ENCODE measurements at places on chromosomes 4 and X.

DNA sequence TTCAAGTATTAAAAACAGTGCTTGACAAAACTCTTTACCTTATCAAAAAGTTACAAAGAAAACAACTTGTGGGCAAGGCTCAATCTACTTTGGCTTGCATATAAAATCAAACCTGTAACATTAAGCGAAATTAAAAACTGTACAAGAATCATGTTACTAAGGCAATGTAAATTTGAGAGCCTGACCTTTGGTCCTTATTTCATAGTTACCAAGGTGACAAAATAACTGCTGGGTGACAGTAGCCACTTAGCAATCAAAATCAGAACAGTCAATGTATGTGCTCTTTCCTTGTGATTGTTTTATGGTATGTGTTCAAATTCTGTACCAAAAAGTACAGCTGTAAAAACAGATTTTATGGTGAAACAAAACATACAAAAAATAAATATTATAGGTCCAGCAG is 204.0 kb downstream of the RASL11B start:
- no peak for DNase-seq

GRCh38 chr4:145828802-145829485 is 109.7 kb downstream of the ZNF827 start:
- no peak for DNase-seq

DNA sequence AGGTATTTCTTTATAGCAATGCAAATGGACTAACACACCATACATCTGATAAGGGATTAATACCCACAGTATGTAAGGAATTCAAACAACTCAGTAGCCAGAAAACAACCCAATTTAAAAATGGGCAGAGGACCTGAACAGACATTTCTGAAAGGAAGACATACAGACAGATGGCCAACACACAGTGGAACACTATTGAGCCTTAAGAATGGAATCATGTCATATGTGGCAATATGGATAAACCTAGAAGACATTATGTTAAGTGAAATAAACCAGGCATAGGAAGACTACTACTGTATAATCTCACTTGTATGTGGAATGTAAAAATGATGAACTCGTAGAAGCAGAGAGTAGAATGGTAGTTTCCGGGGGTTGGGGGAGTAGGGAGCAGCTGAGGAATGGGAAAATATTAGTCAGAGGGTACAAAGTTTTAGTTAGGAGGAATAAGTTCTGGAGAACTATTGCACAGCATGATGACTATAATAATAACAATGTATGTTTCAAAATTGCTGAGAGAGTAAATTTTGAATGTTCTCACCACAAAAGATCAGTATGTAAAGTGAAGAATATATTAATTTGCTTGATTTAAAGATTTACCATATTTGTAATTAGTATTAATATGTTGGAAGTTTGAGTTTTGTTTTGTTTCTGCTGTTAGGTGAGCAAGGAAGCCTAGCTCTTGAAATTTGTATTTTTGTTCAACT is 25.2 kb downstream of the WDR44 start:
- DNase-seq: no peak

DNA sequence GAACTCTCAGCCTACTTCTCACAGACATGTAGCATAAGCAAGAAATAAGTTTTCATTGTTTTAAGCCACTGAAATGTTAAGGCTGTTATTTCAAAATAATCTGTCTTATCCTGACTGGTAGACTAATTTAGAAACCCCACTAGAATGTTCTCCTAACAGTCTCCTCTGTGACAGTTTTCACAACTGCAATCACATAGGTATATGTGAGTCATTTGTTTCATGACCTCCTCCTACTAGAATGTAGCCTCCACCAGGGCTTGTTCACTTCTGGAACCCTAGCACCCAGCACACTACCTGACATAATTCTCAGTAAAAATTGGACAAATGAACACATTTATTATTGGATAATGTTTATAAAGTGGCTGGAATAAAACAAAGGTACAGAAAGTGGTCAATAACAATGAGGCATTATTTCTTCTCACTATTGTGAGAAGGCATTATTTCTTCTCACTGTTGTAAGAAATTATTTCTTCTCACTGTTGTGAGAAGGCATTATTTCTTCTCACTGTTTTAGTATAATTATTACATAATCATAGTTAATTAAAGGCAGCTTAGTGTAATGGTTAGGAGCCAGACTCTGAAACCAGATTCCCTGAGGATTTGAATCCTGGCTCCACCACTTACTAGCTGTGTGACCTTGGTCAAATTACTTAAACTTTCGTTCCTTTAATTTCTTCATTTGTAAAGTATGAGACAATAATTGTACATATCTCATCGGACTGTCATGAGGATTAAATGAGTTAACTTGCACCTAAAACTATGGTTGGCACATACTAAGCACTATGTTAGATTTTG is 251.5 kb downstream of the RASL11B start:
- DNase-seq: no peak

- no peak for DNase-seq
Observed at GRCh38 chr4:87375719-87376291, 15.2 kb downstream of the HSD17B11 start.

DNA sequence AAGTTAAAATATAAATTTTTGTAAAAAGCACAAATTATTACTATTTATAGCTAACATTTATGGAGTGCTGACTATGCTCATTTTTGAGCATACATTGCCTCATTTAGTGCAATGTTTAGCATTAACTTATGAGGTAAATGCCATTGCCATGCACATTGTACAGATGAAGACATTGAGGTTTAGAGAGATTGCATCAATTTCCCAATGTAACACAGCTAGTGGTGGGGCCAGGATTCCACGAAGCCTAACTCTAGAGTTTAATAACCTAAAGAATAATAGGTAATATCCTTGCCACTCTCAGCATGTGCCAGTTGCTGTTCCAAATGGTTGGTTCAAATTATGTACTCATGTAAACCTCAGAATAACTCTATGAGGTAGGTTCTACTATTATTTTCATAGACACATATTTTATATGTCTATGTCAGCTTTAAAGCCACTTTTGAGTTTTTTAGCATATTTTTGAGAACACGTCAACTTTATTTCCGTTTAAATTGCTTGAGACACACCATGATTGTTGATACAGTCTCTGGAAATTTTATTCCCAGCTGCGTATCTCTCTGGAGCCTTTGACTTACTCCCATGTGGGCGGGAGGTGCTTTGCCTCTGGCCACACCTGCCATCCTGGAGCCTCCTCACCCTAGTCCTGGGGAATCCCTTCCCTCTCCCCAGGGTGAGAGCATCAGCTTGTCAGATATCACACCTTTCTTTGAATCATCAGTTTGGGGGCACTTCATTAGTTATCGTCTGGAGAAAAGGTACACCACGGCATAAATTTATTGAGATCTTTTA is 10.8 kb upstream of the ADH1A start:
- no peak for DNase-seq

DNA sequence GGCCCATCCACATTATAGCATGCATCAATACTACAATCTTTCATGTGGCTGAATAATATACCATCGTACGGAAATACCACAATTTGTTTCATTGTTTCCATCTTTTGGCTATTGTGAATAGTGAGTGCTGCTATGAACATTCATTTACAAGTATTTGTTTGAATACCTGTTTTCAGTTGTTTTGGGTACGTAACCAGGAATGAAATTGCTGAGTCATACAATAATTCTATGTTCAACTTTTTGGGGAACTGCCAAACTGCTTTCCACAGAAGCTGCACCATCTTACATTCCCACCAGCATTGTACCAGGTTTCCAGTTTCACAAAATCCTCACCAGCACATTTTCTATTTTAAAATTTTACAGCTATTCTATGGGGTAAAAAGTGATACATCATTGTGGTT is 28.5 kb upstream of the MANBA start:
- no peak for DNase-seq

GRCh38 chrX:119790977-119791436 is 423 bp downstream of the RPL39 start:
- DNase-seq: no peak

GRCh38 chrX:155225774-155226173 is 9.5 kb downstream of the VBP1 start:
- no peak for DNase-seq

DNA sequence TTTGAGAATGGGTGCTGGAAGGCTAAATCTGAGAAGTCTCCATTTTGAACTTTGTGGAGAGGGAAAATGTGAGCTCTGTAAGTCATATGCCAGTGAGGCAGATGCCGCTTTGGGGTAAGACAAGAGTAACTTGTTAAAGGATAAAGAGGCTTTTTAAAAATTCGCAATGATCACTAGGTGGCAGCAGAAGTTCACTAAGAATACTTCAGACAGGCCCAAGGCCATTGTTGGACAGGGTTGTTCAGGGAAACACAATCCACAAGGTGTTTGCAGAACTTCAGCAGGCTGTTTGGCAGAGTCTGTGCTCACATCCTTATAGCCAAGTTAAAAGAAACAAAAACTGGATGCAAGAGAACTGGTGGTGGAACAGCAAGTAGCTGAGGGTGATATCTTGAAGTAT is 13.7 kb upstream of the PIGA start:
- no peak for DNase-seq

GRCh38 chr4:36082817-36083216 is 161.5 kb downstream of the ARAP2 start:
- no peak for DNase-seq

DNA sequence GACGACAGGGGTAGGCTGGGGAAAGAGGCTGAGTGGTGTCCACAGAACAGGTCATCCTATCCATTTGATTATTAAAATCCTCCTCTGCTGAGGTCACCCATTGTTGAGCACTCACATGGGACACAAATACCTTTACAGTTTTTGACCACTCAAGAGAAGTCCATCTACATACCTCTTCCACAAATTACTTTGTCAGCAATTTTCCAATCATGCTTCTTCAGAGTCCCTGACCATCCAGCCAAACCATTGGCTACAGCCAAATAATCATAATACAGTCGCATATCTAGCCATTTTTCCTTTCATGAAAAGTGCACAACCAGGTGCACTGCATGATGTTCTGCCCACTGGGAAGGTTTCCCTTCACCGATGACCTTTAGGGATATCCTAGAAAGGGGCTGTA is 407.4 kb downstream of the TEX13C start:
- DNase-seq: no peak

DNA sequence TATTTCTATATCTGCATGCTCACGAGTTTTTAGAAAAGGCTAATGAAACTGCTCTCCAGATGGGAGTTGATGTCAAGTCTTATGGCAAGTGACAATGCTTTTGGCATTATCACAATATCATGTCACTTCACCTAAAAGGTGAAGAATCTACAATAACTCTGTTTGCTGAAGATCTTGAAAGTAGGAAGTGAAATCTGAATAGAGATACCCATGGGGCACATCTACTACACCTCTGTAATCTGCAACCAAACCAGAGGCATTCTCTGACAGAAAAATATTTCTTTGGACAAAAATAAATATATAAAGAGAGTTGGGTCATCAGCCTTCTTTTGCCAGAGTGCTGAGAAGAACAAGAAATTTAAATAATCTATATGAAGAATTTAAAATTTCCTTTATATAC is 3.9 kb upstream of the VAMP7 start:
- DNase-seq: no peak

DNA sequence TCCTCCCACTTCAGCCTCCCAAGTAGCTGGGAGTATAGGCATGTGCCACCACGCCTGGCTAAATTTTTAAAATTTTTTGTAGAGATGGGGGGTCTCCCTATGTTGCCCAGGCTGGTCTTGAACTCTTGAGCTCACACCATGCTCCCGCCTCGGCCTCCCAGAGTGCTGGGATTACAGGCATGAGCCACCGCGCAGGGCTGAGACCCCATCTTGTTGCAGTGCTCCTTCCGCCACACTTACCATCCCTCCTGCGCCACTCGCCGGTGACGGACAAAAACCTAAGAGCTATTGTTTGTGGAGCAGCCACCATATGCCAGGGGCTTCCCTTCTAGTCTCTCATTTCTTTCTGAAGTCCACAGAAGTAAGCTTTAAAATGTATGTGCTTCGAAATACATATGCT is 34.5 kb downstream of the NSG1 start:
- no peak for DNase-seq

GRCh38 chr4:6404611-6405396 is 67.6 kb downstream of the PPP2R2C start:
- DNase-seq: no peak

DNA sequence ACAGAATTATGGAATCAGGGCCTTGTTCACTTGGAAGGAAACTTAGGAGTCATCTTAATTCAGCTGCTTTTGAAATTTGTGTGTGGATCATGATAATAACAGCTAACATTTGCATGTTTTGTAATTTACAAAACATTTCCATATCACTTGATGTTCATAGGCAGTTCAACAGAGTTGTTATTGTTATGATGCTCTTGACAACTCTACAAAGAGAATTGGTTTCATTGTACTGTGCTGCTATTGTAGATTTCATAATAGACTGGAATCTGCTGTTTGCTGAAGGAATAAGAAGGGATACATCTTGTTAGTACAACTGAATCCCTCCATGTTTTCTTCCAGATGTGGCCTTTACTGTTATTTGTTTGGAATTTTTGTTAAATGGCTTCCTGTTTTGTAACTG is 83.5 kb downstream of the CNKSR2 start:
- DNase-seq: no peak

DNA sequence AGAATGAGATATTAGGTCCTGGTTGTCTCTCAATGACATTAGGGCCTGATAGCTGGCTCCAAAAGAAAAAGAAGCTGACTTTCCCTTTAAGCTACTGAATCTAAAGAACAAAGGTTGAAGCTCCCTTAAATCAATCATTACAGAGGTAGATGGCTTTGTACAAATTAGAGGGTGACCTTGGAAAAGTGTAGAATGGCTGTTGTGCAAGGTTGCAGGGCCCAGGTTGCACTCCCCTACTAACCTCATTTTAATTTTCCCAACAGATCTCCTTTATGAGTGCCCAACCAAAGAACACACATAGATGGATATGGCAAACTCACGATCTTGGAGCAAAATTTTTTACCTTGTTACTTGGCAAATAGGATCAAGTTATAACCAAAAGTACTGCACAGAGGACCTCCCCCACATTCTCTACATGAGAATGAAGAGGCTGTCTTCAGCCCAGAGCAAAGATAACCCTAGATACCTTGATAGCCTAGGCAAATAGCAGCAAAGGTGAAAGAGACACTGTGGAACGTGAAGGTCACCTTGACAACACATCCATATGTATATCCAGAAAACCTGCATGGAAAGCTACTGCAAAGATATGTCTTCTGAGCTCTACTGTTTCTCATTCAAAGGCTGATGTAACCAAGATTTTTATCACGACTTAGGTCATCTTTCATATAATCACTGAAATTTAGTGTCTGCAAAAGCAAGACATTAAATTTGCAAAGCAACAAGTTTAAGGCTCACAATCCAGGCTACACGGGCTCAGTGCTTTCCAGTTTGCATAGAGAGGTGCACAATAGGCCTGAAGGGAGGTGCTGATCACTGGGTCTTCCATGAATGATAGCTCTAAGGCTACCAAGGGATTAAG is 23.0 kb downstream of the KLB start:
- no peak for DNase-seq
